ENCODE measurements at places on chromosomes 1 and 21.

- no peak for DNase-seq
Observed at GRCh38 chr1:107379826-107380225, 239.0 kb downstream of the NTNG1 start.

- no peak for DNase-seq
Observed at GRCh38 chr1:92315766-92316599, 17.1 kb downstream of the RPAP2 start.

GRCh38 chr1:29271724-29272123 is 35.4 kb downstream of the PTPRU start:
- DNase-seq, result no peak

- no peak for DNase-seq
Observed at GRCh38 chr1:203278082-203278884, 27.0 kb upstream of the BTG2 start.

- no peak for DNase-seq
Observed at GRCh38 chr1:195715652-195716051, 892.6 kb downstream of the KCNT2 start.

- DNase-seq, result no peak
Observed at GRCh38 chr1:66699213-66699612, 53.0 kb upstream of the DYNLT5 start.

GRCh38 chr21:41375875-41376274 is 14.0 kb downstream of the MX2 start:
- DNase-seq, result no peak

DNA sequence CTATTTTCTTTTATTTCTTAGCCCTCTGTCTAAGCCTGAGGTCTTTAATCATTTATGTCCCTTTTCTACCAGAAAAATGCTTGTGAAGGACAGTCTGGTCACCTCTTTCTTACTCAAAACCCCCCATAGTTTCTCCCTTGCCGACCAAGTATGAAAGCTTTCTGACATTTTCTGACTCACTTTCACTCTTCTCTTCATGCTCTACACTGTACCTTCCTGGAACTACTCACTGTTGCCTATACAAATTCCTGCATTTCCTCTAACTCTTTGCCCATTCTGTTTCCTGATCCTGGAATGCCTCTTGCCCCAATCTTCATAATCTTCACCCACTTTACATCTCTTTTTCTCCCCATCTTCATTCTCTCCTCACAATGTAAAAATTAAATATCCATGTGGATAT is 380.0 kb downstream of the HHIPL2 start:
- no peak for DNase-seq

DNA sequence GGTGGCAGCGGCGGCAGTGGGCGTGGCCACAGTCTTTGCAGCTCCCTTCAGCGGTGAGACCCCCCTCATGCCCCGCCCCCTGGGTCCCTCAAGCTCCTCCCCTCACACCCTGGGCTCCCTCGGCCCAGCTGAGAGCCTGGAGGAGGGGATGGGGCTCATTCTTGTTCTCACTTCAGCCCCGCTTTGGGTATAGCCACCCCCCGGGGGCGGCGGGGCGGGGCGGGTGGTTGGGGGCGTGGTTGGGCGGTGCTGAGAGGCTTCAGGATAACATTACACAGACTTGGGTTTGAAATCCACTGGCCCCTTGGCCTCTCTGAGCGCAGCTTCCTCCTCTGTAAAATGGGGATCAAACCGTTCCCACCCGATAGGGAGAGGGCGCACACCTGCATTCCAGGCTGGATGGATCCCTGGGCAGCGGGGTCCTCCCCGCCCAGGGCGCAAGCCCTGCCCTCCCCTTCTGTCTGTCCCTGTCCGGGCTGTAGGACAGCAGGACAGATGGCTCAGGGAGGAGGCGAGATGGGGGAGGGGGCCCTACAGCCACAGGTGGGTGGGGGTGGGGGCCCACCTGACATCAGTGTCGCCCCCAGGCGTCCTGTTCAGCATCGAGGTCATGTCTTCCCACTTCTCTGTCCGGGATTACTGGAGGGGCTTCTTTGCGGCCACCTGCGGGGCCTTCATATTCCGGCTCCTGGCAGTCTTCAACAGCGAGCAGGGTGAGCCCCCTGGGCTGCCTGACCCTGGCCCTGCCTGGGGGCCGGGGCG is 5.1 kb downstream of the CLCNKA start:
- DNase-seq, result no peak

GRCh38 chr21:15148437-15148836 is 83.6 kb upstream of the NRIP1 start:
- DNase-seq, result no peak

DNA sequence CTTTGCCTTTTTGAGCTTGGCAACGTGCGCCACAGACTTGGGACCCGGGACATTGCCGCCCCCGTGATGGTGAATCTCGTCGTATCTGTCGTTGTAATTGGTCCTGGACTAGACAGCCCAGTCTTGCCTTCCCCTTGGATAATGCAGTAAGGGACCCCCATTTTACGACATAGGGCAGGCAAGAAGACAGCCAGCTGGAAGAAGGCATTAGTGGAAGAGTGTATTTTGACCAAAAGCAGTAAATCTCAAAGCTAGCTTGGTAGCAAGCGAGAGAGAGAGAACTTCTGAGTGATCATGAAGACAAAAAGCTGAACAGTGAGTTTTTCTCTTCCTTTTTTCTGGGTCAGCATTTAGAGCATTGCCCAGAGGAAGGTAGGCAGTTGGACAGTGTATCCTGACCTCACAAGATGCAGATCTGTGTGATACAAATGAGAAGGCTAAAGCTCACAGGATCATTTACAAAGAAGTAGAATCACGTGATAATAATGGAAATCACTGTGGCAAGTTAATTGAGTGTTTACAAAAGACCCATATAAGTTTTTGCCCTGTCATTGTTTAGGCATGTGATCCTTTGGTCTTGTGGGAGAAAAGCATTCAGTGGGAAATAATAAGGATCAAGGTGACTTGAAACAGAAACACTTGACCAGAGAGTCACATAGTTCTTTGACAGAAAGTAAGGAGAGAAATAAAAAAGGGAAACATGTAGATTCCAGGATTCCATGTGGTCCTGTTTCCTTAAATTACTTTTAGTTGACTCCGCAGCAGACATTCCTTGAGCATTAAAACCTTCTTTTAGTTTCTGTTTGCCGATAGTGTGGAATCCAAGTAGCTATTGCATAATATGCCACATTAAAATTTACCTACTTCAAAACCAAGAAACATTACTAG is 66.3 kb downstream of the CNST start:
- no peak for DNase-seq

GRCh38 chr1:9066945-9067807 is 2.3 kb downstream of the SLC2A5 start:
- DNase-seq, result no peak

GRCh38 chr21:45303091-45303615 is 15.5 kb upstream of the POFUT2 start:
- DNase-seq, result no peak

- no peak for DNase-seq
Observed at GRCh38 chr1:83689921-83690868, 308.7 kb downstream of the TTLL7 start.

GRCh38 chr1:71390518-71390917 is 309.7 kb upstream of the ZRANB2 start:
- no peak for DNase-seq

DNA sequence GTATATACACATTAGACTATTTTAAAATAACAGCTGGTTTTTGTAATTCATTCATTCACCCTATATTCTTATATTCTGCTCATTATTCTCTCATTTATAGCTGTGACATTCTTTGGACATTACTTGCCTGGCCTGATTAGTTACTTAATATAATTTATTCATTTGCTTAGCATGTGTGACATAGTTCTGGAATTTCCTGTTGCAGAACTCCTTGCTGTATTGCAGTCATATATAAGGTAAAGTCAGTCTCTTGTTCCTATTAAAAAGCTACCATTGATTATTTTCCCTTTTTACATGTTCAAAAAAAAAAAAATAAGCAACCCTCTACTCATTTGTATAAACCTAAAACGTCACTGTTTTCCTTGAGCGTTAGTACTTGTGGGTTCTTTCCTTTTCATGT is 23.9 kb downstream of the GNAT2 start:
- DNase-seq, result no peak

GRCh38 chr21:46027851-46028493 is 46.4 kb downstream of the COL6A1 start:
- no peak for DNase-seq

DNA sequence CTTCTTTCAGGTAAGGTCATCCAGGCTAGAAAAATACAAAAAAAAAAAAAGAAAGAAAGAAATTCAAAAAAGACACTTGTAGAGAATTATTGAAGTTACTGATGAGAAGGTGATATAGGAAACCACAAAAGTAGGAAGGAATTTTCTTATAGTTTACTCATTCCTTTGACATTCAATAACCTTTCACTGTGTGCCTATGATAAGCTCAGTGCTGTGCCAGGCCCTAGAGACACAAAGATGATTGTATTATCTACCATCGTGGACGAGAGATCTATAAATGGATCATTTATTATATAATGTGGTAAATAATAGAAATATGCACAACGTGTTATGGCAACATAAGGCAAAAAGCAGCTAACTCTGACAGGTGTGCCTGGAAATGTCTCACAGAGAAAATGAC is 109.6 kb upstream of the NGF start:
- no peak for DNase-seq

GRCh38 chr1:231616667-231617066 is 9.9 kb upstream of the DISC1 start:
- no peak for DNase-seq

- no peak for DNase-seq
Observed at GRCh38 chr1:206131037-206131436, 13.8 kb upstream of the AVPR1B start.

DNA sequence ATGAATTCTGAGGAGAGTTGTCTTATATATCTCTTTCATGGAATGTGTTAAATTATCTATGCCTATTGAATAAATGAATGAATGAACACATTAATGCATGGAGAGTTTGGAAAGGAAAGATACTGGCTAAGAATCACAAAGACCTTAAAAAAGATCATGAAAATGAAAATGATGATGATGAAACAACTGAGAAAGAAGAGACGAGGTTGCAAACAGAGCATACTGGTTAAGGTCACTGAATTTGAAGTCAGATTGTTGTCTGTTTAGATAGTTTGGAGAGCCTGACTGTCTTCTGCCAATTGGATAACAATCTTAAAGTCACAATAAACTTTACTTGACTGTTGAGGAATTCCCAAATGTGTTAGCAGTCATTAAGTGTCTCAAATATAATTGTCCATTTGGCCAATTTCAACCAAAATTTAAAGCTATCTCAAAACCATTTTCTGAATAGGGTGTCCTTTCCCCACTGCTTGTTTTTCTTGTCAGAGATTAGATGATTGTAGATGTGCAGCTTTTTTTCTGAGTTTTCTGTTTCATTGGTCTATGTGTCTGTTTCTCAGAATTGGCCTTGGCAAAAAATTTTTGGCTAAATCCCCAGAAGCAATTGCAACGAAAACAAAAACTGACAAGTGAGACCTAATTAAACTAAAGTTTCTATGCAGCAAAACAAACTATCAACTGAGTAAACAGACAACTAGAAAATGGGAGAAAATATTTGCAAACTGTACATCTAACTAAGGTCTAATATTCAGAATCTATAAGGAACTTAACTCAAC is 132.2 kb downstream of the PTGER3 start:
- no peak for DNase-seq

DNA sequence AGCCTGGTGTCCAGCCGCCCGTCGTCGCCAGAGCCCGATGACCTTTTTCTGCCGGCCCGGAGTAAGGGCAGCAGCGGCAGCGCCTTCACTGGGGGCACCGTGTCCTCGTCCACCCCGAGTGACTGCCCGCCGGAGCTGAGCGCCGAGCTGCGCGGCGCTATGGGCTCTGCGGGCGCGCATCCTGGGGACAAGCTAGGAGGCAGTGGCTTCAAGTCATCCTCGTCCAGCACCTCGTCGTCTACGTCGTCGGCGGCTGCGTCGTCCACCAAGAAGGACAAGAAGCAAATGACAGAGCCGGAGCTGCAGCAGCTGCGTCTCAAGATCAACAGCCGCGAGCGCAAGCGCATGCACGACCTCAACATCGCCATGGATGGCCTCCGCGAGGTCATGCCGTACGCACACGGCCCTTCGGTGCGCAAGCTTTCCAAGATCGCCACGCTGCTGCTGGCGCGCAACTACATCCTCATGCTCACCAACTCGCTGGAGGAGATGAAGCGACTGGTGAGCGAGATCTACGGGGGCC is 1.2 kb downstream of the OLIG2 start:
- DNase-seq, result no peak

DNA sequence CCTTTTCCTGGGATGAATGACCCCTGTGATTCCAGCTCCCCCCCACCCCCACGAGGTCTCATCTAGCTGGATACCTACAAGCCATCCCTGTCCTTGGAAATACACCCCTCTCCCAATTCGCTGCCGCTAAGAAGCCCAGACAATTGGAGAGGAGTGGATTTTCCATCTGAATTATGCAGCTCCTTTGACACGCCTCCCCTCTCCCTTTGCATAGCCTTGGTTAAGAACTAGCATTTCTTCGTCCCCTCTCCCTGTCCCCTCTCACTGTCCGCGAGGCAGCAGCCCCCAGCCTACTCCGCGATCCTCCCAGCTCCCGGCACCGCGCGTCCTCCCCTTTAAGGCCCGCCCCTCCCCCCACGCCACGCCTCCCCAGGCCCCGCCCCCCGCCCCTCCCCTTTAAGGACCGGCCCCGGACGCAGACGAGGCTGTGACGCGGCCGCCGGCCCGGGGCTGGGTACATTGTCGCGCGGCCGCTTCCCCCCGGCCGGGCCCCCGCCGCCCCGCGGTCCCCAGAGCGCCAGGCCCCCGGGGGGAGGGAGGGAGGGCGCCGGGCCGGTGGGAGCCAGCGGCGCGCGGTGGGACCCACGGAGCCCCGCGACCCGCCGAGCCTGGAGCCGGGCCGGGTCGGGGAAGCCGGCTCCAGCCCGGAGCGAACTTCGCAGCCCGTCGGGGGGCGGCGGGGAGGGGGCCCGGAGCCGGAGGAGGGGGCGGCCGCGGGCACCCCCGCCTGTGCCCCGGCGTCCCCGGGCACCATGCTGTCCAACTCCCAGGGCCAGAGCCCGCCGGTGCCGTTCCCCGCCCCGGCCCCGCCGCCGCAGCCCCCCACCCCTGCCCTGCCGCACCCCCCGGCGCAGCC is at the start of gene MAPKAPK2:
MAPKAPK2 (plus strand) TSS at position 428 of the 856 bp plus-strand sequence; CDS start at position 753, 325 bp downstream.
- peak; percentile 57 for DNase-seq

DNA sequence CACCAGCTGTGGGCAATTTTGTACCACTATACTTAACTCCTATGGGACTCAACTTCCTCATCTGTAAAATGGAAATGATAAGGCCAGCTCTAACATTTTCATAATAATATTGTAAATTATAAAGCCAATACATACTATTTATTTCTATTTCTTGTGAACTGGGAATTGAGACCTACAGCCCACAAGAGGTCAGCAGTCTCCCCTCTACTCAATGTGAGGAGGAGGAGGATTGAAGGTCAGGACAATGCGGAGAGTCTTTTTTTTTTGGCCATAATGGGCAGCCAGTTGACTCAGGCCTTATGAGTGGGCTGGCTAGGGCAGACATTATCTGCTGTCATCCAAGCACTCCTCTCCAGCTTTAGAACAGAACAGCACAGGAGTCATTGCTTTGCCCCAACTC is 90.5 kb downstream of the NUF2 start:
- DNase-seq, result no peak

- DNase-seq, result no peak
Observed at GRCh38 chr1:19011845-19012231, 55.4 kb upstream of the IFFO2 start.

DNA sequence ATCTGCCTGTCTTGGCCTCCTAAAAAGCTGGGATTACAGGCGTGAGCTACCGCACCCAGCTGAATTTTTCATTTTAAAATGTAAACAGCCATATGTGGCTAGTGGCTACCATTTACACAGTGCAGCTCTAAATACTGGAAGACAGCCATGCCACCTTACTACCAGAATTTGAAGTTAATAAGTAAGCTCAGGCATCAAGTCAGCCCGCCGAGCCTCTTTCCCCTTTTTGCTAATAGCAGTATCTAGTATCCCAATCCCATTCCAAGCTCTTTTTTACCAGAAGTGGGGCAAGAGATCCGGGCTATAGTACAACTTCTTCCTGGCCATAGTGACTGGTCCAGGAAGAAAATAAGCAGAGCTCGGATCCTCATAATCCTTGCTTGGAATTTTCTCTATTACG is 15.1 kb downstream of the TAF13 start:
- no peak for DNase-seq

Measured in activated T-helper 1 cell treated with anti-CD3 and anti-CD28 coated beads, Interleukin-2, amount 50 U/mL, for 16 hours (primary cell).